ENCODE measurements at places on chromosomes 5 and 9.

GRCh38 chr5:64666078-64666477 lies 24.2 kb upstream of the SHISAL2B start:
- DNase-seq: no peak

- DNase-seq: no peak
Measured at GRCh38 chr5:178431782-178432165, 158.4 kb downstream of the COL23A1 start.

GRCh38 chr5:2505217-2505616 lies 246.3 kb downstream of the IRX2 start:
- no peak for DNase-seq

- DNase-seq: no peak
Measured at GRCh38 chr5:171595401-171595800, 176.0 kb downstream of the FGF18 start.

GRCh38 chr9:28378231-28378630 lies 805.0 kb upstream of the C9orf72 start:
- DNase-seq: no peak

DNA sequence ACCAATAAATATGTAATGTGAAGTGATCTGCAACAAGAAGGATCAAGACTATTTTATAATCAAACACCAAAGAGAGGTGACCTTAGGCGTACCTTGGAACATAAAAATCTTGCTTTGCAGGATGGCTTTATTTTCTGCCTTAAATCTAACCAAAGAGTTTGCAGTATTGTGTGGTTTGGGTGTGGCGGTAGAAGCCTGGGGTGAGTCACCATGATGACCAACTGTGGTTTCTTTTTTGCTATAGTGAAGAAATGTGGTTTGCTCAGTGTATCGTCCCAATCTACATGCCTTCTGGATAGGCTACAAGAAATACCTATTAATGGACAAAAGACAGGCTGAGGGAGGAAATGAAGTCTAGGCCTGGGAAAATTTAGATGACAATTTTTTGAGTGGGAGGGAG lies 5.1 kb upstream of the CAST start:
- DNase-seq: peak; percentile 71

- DNase-seq: peak; percentile 68
Measured at GRCh38 chr5:139696894-139697658, 48.9 kb downstream of the CXXC5 start.

DNA sequence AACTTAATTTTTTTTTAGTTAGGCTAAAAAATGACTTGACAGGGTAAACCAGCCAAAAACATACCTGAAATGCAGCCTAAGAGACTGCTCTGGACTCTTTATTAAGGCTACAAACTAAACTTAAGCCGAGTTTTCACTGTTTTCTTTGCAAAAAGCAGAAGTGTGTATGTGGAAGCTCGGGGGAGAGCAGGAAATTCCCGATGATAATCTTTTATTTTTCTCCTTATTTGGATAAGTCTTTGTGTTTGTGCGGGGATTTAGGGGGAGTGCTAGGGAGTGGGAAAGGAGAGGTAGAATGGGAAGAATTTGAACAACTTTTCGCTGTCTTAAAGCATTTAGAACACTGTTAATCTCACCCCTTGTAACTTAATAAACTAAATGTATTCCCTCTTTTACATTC lies 30.7 kb upstream of the GPR21 start:
- DNase-seq: no peak

DNA sequence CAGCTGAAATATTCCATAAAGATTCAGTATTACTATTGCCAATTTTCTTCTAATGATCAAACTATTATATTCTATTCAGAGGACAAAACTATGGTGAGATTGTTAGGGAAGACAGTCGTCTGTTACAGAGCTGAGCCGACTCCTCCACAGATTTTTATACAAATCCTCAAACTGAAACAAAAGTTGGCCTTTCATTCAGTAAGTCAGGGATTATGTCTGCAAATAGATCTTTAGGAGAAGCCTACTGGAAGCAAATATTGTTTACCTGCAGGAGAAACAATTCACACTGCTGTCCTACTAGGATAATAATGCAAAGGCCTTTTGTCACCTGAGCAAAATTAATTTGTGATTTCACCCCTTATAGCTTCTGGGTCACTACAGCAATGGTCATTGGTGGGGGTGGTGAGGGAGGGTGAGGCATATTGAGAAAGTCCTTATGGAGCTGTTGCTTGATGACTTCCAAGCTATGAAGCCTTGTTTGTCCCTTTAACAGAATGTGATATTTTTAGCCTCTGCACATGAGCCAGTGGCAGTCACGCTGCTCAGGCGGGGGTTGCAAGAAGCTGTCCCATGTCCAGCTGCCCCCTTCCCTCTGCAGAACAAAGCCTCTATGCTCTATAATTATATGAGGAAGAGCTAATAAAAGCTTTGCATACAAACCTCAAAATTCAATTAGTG lies 200.5 kb upstream of the KLF9 start:
- DNase-seq: no peak

DNA sequence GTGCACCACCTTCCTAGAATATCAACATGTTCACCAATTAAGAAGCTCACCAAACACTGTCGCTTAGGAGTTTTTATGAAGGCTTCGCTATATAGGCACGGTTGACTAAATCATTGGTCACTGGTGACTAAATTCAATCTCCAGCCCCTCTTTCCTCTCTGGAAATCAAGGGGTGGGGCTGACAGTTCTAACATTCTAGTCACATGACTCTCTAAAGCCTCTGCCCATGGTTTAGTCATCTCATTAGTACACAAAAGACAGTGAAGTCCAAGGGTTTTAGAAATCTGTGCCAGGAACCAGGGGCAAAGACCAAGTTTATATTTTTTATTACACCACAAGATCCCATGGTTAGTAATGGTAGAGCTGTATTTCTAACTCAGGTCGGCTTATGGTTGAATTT lies 243.2 kb downstream of the ELAVL2 start:
- DNase-seq: no peak

- peak; percentile 73 for DNase-seq
Measured at GRCh38 chr9:83220730-83221129, 157.8 kb upstream of the RASEF start.

DNA sequence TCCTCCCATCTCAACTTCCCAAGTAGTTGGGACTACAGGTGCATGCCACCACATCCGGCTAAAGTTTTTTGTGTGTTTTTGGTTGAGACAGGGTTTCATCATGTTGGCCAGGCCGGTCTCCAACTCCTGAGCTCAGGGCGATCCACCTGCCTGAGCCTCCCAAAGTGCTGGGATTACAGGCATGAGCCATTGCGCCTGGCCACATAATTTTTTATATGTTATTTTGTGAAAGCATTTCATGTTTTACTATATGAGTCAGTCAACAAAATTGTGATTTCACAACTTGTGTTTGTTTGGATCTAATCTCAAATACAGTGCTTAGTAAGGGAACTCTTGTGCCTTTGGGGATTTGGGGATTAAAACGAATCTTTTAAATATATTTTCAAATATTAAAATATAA lies 20.0 kb upstream of the FAM120AOS start:
- DNase-seq: no peak

DNA sequence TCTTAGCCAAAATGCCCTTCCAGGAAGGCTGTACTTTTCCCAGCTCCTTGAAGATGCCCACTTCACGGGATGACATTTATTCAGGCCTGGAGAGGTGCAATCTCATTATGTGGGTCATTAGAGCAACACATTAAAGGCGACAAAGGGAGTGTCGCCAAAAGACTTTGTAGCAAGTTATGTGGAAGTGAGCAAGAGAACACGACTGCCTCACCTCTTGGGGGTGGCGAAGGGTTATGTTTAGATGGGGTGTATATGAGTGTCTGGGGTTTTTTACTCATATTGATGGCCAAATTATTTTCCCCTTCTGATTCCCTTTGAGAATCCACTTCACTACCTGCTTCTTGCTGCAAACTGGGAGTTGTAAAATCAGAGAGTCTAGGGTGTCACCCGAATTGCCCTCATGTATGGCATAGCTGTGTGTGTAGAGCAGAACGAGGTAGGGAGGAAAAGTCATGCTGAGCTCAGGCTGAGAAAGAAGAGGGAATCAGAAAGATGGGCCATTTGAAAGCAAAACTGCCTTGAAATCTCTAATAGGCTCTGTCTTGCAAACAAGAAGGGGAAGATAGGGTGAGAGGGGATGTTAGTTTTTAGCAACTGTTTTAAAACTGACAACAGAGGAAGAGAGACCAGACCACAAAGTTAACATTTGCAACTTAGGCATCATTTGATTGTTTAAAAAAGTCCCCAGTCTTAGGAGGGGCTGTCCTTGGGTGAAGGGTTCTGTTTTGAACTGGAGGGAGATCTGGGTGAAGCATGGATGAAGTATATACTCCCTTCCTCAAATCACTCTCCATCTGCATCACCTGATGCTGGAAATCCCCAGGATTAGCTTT lies 97.1 kb upstream of the IL12B start:
- DNase-seq: no peak

DNA sequence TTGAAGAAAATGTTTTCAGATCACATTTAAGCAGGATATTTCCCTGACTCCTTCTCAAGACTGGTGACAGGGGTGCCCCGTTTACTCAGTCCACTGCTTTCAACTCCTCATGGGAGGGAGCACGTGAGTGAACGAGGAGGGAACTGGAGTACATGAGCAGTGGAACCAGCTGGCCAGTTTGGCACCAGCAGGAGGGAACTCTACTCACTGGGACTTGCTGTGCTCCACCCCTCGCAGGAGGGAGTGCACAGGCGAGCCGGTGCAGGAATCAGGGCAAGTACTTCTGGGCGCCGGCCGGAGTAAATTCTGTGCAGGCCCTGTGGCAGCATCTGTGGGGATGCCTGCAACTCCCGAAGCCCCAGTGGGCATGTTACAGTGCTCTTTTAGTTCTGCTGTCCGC lies 1941.1 kb upstream of the C9orf72 start:
- DNase-seq: no peak

GRCh38 chr5:112917453-112917995 lies 4.5 kb downstream of the REEP5 start:
- no peak for DNase-seq

- no peak for DNase-seq
Measured at GRCh38 chr5:16776611-16777251, 159.4 kb downstream of the MYO10 start.

- peak; percentile 4 for DNase-seq
Measured at GRCh38 chr9:1231998-1232919, 182.1 kb downstream of the DMRT2 start.

DNA sequence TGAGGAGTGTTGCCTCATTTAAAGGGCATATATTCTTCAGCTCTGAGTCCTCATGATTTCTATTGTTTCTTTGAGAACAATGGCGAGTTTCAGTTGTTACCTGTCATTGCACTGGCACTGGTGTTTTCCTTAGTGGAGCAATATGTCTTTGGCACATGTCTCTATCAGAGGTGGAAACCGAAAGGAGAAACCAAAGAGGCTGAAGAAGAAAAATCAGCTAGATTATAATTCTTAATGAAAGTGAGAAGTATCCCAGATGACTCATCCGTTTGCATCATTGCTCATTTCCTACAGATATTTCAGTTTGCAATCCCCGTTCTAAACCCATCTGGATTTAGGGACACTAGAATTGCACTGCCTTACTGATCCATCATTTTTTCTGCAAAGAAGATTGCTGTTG lies 324.6 kb downstream of the TMEM232 start:
- DNase-seq: peak; percentile 7

DNA sequence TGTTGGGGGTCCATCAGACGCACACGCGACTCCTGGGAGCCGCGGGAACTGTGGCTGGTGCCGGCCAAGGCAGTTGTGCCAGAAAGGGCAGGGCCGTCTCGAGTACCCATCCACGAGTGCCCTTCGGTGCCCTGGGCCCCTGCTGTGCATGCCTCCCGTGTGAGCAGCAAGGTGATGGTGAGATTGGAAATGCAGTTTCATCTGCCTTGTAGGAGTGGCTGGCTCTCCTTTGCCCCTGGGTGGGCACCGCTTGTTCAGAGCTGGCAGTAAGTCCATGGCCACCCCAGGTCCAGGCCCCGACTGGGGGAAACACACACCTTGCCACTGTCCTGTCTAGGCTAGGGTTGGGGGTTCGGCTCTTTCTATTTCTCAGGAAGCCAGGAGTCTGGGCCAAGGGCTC lies 5.7 kb downstream of the NKD2 start:
- no peak for DNase-seq

- DNase-seq: no peak
Measured at GRCh38 chr9:81586786-81587185, 102.6 kb downstream of the TLE1 start.

DNA sequence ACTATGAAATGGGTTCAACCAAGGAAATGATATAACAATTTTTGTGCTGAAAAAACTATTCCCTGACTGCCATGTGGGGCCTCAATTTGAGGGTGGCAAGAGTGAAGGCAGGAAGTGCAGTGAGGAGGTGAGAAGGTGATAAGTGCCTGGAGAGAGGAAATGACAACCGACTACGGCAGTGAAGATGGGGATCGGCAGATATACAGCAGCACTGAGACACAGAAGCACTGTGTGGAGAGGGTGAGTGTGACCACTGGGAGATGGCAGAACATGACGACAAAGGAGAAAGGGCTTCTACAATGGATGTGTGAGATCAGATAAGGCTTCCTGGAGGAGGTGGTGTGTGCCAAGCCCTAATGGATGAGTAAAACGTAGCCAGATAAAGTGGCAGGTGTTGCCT lies 271.8 kb downstream of the TRIM32 start:
- no peak for DNase-seq

- DNase-seq: no peak
Measured at GRCh38 chr5:43772764-43773477, 169.9 kb downstream of the NNT start.

GRCh38 chr9:37369671-37370070 lies 52.8 kb upstream of the GRHPR start:
- DNase-seq: no peak

GRCh38 chr5:78919796-78920195 lies 65.3 kb downstream of the ARSB start:
- DNase-seq: no peak

Data from kidney capillary endothelial cell (primary cell).